ENCODE measurements at places on chromosomes 16 and 17.

DNA sequence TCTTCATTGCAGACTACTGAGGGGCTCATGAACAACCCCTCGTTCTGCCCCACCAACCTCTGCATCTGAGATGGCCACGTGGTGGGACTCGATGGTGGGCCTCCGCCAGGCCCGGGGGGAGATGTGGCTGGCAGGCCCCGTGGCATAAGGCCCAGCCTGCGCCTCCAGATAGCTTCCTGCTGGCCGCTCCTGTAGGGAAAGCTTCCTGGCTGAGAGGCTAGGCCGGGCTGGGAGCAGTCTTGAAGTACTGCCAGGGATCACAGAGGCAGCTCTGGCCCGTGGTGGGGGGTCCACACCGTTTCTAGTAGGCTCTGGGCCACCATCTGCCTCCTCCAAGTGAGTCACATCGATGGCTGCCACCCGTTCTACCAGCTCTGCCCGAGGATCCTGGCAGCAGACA is 7.6 kb downstream of the CAMKK1 start:
- no peak for DNase-seq

- no peak for DNase-seq
These were observed 37.2 kb downstream of the SIAH1 start for GRCh38 chr16:48347980-48348379.

- DNase-seq = no peak
These were observed 217.4 kb downstream of the RPTOR start for GRCh38 chr17:80762076-80762475.

- no peak for DNase-seq
These were observed 55.3 kb downstream of the SOCS3 start for GRCh38 chr17:78304549-78305037.

GRCh38 chr16:11258553-11259492 is 2.8 kb upstream of the SOCS1 start:
- peak; percentile 68 for DNase-seq

GRCh38 chr16:3637371-3637923 is 17.0 kb upstream of the DNASE1 start:
- peak; percentile 77 for DNase-seq

GRCh38 chr16:67120025-67120424 is 10.3 kb downstream of the PHAF1 start:
- DNase-seq = no peak

DNA sequence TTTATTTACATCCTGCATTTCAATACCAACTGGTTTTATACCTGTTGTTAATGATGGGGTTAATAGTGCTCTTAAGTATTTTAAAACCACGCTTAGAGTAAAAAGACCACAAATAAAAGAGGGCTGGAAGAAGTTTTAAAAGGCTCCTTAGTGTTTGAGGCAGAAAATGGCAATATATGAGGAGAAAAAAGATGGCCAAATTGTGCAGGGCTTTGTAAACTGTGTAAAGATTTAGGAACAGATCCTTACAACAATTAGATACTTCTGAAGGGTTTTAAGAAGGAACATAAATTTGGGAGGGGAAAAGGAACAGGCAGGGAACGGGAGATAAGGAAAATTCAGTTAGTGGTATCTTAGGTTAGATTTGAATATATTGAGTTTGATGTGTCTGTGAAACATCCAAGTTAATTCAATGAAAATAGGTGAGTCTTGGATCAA is 12.7 kb downstream of the CDC27 start:
- DNase-seq = no peak

GRCh38 chr16:53805113-53805512 is 101.2 kb downstream of the FTO start:
- peak; percentile 63 for DNase-seq

GRCh38 chr16:89969741-89970410 is 21.3 kb downstream of the DEF8 start:
- DNase-seq = no peak

- no peak for DNase-seq
These were observed 2.2 kb downstream of the ZNF276 start for GRCh38 chr16:89723279-89724250.

DNA sequence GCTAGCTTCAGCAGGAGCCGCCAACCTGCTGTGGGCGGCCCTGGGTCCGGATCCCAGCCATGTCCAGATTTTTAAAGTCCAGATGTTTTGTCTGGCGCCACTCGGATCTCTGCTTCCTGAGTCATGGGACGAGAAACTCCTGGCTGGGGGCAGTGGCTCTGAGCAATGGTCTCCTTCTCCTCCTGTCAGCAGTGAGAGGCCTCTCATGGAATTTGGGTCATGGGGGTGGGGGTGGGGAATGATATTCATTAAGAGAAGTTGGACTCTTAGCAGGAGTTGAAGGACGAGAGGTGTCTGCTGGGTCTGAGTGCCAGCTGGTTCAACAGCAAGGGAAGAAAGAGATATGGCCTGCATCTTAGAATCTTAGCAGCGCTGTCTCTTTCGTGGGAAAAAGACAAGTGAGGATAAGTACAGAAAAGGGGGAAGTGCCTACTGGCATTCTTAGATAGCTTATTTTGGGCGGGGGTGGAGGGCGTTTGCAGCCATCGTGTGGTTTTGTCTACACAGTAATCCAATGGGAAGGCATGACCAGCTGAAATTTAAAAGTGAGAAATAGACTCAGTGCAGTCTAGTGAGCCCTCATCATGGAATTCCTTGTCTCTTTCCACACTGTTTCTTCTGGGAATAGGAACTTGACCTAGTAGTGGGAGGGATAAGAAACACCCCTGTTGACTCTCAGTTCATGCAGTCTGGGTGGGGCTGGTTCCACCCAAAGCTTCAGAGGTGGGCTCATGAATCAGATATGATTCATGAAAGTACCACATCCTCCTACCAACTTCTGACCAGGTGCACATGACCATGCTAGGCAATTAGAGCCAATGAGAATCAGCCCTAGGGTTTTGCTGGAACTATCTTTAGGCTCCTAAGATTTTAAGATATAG is 80.5 kb downstream of the MYH13 start:
- peak; percentile 44 for DNase-seq

DNA sequence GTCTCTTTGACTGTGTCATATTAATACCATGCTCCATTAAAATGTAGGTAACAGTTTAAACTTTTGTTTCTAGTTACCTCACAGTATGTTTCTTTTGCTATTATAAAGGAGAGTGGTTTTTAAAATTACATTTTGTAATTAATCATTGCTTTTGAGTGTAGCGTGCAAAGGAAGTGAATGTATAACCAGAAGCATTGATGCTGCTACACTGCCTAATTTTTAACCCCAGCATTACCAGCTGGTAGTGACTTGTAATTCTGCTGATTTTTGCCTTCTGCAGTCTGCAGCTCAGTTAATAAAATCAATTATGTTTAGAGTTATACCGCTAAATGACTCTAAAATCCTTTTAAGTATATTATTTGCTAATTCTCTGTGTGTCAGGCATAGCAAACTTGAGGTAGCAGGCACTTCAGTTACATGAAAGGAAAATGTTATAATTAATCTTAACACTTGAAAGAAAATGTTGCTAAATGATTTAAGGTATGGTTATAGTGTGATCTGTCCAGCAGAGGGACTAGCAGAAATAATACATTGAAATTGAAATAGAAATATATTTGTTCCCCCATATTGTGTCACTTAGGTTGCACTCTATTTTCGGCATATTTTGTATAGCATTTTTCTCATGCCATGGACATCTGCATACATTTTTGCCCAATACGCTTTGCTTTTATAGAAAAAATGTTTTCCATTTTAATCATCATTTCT is 388.5 kb downstream of the CNTNAP4 start:
- DNase-seq = no peak

- DNase-seq = peak; percentile 33
These were observed 69.2 kb upstream of the WSB1 start for GRCh38 chr17:27224526-27225315.

DNA sequence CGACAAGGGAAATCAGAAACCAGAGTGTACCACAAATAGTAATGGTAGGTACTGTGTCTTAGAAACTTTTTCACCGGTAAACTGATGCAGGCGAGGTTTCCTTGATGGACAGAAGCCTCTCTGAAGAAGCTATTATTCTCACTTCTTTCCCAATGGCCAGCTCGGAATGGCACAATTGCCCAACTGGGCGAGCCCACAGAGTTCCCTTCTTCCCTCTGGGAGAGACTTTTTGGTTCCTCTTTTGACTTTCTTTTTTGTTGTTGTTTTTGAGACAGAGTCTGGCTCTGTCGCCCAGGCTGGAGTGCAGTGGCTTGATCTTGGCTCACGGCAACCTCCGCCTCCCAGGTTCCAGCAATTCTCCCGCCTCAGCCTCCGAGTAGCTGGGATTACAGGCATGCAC is 16.9 kb downstream of the SLC43A2 start:
- DNase-seq = no peak

- no peak for DNase-seq
These were observed 21.5 kb downstream of the METRNL start for GRCh38 chr17:83100853-83101391.

- peak; percentile 16 for DNase-seq
These were observed 191.5 kb downstream of the SEC14L1 start for GRCh38 chr17:77332034-77332971.

GRCh38 chr16:28497386-28497785 is 2.9 kb downstream of the APOBR start:
- no peak for DNase-seq

- DNase-seq = no peak
These were observed 26.9 kb upstream of the ALDH3A2 start for GRCh38 chr17:19621697-19622096.

DNA sequence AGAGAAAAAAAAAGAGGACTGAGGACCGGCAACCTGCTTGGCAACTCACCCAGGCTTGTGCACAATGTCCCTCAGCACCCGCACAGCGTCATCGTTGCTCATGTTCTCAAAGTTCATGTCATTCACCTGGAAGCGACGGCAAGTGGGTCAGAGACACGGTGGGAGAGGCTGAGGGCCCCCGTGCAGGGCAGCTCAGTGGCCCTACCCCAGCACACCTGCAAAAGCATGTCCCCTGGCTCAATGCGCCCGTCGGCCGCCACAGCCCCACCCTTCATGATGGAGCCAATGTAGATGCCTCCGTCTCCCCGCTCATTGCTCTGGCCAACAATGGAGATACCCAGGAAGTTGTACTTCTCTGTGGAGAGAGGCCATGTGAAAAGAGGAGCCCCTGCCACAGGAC is 5.4 kb downstream of the DVL2 start:
- no peak for DNase-seq

- peak; percentile 88 for DNase-seq
These were observed 15.8 kb downstream of the TMEM98 start for GRCh38 chr17:32943647-32944191.

GRCh38 chr16:6192984-6193383 is 1095.4 kb upstream of the EEF2KMT start:
- DNase-seq = no peak

- no peak for DNase-seq
These were observed 88.3 kb downstream of the TMEM132E start for GRCh38 chr17:34667656-34668055.

DNA sequence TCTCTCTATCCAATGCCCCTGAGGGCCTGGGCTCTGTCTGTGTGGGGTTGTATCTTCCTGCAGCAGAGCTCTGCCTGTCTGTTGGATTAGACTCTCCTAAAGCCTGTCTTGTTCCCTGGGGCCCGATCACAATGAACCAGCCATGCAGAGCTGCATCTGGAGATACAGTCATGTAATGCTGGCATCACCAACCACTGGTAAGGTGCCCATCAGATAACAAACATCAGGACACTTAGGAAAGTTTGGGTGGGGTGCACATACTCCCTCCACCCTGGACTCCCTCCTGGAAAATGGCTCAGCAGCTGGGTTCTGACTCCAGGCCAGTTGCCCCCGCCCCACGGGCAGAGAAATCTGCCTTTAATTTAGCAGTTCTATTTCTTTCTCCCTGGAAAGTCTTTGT is 61.3 kb upstream of the BRD7 start:
- DNase-seq = no peak

DNA sequence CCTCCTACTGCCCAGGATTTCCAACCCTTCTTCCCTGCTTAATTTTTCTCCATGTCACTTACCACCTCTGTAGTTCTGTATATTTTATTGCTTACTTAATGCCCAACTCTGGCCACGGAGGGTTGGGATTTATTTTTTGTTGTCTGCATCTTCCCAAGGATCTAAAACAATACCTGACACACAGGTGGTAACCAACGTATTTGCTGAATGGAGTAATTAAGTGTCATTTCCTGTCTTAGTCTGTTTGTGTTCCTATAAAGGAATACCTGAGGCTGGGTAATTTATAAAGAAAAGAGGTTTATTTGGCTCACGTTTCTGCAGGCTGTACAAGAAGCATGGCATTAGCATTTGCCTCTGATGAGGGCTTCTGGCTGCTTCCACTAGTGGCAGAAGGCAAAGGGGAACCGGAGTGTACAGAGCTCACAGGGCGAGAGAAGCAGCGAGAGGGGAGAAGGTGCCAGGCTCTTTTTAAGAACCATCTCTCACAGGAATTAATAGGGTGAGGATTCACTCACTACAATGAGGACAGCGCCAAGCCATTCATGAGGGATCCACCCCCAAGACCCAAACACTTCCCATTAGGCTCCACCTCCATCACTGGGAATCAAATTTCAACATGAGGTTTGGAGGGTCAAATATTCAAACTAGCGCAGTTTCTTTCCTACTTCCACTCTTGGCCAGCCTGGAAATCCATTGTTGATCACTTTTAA is 44.8 kb downstream of the ERN1 start:
- peak; percentile 53 for DNase-seq

DNA sequence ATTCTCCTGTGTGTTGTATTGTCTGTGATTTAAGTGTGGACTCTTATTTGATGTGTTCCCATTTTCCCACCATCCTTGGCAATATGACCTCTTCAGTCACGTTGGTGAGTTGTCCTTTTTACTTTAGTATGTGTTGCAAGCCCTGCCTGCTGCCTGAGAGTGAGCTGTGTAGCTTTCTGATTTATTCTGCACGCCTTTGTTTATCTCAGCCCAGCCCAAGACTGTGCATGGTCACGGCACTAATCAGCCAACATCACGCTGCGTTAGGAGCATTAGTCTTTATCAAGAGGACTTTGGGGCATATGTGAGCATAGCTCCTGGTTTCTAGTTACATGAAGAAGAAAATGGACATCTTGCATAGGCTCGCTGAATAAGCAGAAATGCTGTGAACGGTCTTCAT is 6.0 kb downstream of the TOM1L1 start:
- no peak for DNase-seq

- DNase-seq = no peak
These were observed 178.0 kb downstream of the ABCC12 start for GRCh38 chr16:47977802-47978201.

DNA sequence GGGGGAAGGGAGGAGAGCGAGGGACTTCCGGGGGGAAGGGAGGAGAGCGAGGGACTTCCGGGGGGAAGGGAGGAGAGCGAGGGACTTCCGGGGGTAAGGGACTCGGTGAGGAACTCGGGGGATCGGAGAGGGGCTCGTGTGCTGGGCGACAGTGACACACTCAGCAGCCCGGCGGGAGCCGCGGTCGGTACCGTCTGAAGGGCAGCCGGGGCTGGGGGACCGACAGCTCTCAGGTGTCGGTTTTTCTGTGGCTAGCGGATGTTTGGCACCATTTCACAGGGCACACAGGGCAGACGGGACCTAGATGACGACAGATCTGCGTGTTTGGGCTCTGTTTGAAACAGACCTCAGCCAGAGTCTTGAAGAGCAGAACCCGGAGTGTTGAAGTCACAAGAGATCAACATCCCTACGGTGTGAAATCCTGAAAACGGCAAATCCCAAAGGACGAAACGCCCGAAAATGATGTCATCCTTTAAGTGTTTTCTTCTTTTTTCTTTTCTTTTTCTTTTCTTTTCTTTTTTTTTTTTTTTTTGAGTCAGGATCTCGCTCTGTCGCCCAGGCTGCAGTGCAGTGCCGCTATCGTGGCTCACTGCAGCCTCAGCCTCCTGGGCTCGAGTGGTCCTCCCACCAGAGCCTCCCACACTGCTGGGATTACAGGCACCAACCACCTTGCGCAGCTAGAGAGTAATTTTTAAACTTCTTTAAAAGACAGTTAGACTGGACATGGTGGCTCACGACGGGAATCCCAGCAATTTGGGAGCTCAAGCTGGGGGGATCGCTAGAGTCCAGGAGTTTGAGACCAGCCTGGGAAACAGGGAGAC is 23.9 kb downstream of the ZNF778 start:
- peak; percentile 89 for DNase-seq
